Mammary epithelial cell (primary cell): ENCODE measurements at places on chromosomes 7 and 10. TPM values are rescaled to one million over a fixed set of nuclear protein-coding genes. Genes with fewer than 3 reads are reported as not detected.
A peak's percentile ranks its signal among the peaks of the same experiment; 100 is the strongest.

DNA sequence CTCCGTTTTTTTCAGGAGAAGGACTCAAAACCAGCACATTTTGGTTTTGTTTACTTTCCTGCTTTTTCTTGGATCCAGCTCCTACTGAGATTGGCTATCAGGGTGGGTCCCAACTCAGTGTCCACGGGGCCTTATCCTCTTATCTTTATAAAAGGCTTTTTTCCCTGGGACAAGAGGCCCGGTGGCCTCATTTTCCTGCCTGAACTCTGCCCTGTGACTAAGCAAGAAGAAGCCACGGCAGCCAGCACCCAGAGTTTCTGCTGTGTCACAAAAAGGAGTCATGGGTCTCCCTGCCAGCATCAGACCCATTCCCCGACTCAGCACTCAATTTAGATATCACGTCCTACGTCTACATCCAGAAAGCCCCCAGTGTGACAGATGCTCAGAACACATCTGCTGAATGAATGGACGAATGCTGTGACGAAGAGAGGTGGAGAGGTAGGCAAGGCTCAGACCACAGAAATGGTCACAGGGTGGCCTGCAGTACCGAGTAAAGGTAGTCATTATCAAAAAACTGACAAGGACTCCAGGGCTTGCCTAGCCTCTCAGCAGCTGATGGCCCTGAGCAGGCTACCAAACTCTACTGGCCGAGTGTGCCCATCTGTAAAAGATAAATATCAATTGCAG is 16.7 kb downstream of the DLG5 start:
- DNase-seq: no peak

DNA sequence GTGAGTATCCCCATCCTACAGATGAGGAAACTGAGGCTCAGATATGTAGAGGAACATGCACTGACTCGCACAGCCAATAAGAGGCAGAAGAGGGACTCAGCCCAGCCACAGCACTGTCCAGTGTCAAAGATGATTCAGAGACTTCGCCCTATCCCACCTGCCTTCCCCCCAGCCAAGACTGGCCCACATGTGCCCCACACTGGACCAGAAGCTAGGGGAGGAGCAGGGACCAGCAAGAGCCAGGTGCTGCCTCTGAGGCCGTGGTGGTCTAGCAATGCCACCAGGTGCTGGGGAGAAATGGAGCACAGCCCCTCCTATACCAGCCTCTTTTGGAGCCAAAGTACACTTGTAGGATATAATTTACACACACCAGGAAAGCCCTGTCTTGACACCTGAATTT is 22.3 kb downstream of the GRID1 start:
- no peak for DNase-seq

DNA sequence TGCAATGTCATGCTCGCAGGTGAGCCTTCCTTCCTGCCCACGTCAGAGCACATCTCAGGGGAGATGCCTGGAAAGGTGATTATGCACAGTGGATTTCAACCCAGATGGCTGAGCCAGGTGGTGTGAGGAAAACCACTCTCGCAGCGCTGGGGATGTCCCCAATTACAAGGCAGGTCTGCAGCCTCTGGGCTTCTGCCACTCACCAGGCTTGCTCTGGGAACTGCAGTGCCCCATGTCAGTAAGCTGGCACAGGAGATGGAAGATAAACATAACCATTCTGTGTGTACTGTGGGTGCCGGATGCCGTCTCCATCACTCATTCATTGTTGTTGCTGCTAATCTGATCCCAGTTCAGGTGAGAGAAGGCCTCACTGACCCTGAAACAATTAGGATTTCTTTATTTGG is 222.9 kb upstream of the PITRM1 start:
- no peak for DNase-seq

- peak; percentile 39 for DNase-seq
Observed at GRCh38 chr10:8418631-8419030, 364.1 kb downstream of the GATA3 start.

The CTTNBP2 gene
- 1.1 TPM for polyA plus RNA-seq

The CXCL12 gene
- not detected for polyA plus RNA-seq

- no peak for DNase-seq
Observed at GRCh38 chr7:105796365-105796764, 80.0 kb downstream of the ATXN7L1 start.

GRCh38 chr10:126013489-126014281 is 117.3 kb downstream of the FANK1 start:
- peak; percentile 81 for DNase-seq

The WIPF3 gene
- 0.25 TPM for polyA plus RNA-seq

DNA sequence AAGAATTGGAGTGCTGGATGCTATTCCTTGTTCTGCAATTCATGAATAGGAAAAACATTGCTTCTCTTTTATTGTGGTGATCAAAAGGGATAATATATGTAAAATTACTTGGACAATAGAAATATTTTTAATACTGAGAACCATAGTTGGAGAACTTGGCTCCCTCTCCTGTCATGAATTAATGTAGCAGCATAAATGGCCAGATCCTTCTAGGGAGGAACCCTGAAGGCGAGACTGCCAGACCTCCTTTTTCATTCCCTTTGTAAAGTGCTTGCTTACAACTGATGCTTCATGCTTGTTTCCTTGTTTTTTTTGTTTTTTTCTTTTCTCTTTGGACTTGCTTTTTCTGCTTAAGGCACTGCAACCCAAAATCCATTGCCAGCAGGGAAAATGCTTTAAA is 233.6 kb downstream of the SH2D4B start:
- no peak for DNase-seq
